Bone marrow (tissue), 2 donors: ENCODE measurements at places on chromosomes 2 and 18.
A peak's percentile ranks its signal among the peaks of the same experiment; 100 is the strongest.

GRCh38 chr2:218895326-218895725 lies 14.7 kb downstream of the WNT10A start:
- DNase-seq: no peak

DNA sequence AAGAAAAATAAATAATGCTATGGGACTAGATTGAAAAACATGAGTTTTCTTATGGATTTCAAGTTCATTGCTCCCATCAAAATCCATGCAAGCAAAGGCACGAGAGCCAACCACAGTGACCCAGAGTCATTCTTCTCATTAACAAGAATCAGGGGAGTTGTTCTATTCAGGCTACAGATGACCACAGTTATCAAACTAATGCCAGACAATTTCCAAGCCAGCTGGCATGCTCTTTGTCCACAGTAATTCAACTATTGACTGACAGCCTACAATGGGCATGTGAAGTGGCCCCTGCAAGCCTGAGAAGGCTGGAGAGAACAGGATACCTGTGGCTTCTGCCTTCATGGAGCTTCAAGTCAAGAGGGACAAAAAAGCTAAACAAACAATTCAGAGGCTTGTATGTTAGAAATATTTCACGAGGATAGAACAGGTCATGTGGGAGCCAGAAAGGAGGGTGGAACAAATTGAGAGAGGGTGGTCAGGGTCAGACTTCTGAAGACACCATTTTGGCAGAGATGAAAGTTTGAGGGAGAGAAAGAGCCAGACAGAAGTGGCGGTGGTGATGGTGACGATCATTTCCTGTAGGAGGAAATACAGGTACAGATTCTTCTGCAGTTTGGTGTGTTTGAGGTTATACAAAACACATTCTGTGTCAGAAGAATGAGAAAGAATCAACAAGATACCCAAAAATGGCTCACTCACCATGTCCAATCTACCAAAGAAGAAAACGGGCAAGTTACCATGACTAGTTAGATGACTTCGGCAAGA lies 732.4 kb downstream of the RNF144A start:
- no peak for DNase-seq

- DNase-seq: no peak
Measured at GRCh38 chr2:42964439-42965083, 172.2 kb upstream of the HAAO start.

DNA sequence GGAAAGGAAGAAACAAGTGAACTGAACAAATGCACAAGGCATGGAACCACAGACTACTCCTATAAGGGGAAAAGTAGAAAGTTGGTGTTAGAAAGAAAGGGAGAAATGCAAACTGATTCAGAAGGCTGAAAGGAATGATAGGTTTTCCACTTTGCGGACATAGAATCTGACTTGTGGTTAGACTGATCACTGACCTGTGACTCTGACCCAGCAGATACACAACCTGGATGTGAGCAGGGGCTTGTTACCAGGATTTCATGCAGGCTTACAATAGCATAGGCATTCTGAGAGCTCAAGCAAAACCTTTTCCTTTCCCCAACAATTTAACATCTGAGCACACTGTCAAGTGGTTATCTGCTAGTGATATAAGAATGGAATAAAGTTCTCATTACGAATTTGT lies 237.0 kb upstream of the CDH20 start:
- no peak for DNase-seq

DNA sequence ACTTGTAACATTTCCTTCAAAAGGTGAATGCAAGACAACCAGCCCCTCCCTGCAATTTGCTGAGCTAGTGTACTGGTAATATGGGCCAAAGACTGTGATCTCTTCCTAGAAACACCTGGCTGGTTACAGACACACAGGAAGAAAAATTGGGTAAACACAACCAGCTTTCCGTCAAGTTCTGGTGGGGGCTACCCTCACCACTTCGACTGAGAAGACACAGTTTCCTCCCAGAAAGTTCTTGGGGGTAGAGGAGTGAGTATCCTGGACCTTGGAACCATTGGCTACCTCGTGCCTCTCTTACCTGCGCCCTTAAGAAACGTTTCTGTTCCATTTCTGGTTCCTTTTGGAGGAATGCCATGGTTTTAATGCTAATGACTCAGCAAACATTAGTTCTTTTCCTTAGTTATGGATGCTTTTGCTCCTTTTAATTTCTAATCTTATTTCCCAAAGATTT lies 120.9 kb upstream of the DLX2 start:
- no peak for DNase-seq

DNA sequence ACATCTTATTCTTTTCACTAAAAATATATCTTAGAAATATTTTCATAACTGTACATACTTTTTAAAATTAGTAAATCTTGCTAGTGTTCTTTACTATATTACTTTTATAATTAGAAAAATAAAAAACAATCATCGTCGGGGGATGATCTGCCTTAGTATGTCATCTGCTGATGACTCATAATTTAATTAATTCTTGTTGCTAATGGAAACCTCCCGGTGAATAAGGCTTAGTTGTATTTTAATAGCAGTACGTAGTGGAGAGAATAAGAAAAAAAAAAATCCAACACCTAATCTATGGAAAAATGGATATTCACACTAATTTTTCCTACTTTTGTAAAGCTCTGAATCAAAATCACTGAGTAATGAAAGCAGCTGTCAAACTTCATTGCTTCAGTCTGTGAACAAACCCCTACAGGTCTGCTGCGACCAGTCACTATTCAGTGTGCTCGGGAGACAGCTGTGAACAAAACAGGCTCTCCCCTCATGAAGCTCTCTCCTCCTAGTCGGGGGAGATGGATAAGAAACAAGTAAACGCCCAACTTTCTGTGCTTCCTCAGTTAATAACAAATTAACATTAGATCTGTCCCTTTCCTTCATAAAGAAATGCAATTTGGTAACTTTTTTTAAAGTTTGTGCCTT lies 97.4 kb upstream of the UPP2 start:
- no peak for DNase-seq

- no peak for DNase-seq
Measured at GRCh38 chr2:219959471-219959870, 332.0 kb downstream of the SLC4A3 start.

DNA sequence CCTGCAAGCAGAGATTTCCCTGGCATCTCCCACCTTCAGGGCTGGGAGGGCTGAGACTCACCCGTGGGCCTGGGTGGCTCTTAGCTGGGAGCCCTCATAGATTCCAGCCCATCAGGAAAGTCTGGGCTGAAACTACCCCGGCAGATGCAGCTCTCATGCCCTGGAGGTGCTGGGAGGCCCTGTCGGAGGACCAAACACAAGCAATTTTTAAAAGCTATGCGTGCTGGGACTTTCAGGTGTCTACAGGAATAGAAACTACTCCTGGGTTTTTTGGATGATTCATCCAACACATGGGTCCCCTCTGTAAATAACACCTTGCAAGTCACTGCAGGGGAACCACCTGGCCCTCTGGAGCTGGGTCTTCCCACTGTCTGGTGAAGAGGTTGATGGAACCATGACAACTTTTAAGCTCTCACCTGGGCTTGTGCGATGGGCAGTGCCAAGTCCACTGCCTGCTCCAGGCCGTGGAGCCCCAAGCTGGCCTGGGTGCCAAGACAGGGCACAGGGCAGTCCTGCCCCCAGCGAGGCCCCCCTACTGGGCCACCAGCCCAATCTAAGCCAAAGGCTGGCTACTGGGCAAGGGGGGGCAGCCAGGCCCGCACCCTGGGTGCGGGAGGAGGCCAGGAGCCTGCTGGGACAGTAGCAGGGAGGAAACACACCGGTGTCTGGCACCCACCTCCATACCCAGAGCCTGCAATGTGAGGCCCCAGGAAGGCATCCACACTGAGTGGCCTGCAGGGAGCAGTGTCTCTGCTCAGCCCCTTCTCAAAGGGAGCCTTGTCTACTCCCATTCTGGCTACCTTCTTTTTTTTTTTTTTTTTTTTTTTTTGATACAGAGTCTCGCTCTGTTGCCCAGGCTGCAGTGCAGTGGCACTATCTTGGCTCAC lies 1.1 kb upstream of the GPR55 start:
- no peak for DNase-seq

GRCh38 chr2:30408961-30409387 lies 38.1 kb upstream of the LCLAT1 start:
- DNase-seq: no peak

- DNase-seq: no peak
Measured at GRCh38 chr2:195057001-195057400, 600.0 kb upstream of the SLC39A10 start.

DNA sequence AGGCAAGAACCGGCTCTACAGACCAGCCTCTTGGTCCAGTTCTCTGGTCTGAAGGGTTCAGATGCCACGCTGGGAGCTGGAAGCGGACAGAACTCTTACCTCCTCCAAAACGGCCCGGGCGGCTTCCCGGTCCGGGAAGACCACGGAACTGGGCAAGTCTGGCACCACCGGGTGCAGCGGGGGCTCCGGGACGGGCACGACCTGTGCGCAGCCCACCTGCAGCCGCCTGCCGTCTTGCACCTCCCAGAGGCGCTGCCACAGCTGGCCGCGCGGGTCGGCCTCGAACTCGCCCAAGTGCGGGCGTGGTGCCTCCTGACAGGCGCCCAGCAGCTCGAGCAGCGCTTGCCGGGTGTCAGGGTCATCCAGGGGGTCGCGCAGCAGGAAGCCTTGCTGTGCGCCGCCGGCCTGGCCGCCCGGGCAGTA lies 773 bp downstream of the CMPK2 start:
- peak; percentile 49 for DNase-seq

- DNase-seq: no peak
Measured at GRCh38 chr2:69437751-69438154, 518 bp upstream of the NFU1 start.

- DNase-seq: no peak
Measured at GRCh38 chr2:66547118-66547517, 112.2 kb downstream of the MEIS1 start.

- DNase-seq: no peak
Measured at GRCh38 chr18:73597832-73598615, 549.6 kb downstream of the FBXO15 start.

DNA sequence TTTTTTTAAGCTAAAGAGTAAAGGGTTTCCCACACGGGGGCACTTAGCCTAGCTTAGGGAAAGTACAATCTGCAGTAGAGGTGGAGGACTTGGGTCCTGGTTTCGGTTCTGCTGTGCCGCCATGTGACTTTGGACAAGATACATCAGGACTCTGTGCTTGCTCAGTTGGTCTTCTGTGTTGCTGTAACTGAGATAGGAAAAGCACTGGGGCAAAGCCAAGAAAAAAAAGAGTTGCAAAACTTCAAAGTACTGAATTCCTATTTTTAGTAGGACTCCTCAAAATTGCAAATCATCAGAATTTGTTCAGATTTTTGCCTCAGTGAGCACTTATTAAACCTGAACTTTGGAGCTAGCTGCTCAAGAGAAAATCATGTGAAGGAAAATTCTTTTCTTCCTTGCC lies 96.3 kb upstream of the STON1 start:
- DNase-seq: no peak

DNA sequence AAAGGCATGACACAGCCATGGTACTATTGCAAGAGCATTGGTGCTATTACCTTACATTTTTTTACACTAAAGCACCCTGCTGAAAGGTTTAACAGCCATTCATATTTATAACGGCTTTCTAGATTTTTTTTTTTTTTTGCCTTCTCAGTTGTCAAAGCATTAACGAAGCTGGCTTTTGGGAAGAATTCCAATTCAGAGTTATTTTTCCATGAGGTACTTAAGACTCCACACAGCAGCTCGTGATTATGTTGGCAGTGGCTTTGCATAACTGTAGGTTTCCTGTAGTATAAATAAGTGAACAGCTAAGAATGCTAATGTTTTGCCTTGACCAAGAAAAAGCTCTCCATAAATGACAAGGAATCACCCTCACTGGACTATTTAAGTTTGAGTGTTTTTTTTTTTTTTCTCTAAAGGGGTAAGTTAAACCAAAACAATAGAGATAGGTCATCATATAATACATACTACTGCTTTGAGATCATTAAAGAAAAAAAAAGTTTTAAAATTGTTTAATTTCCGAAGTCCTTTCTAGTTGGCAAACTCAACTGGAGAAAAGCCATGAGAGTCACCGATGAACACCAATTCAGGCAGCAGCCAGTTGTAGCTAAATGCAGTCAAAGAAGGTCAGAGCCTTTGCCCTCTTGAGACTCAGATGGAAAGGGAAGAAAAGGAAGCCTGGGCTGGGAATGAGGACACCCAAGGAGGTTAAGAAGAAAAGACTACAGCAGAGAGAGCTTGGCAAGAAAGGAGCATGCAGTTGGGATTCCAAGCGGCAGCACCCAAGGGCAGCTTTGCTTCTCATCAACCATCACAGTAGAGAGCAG lies 187.4 kb upstream of the NCKAP5 start:
- no peak for DNase-seq

DNA sequence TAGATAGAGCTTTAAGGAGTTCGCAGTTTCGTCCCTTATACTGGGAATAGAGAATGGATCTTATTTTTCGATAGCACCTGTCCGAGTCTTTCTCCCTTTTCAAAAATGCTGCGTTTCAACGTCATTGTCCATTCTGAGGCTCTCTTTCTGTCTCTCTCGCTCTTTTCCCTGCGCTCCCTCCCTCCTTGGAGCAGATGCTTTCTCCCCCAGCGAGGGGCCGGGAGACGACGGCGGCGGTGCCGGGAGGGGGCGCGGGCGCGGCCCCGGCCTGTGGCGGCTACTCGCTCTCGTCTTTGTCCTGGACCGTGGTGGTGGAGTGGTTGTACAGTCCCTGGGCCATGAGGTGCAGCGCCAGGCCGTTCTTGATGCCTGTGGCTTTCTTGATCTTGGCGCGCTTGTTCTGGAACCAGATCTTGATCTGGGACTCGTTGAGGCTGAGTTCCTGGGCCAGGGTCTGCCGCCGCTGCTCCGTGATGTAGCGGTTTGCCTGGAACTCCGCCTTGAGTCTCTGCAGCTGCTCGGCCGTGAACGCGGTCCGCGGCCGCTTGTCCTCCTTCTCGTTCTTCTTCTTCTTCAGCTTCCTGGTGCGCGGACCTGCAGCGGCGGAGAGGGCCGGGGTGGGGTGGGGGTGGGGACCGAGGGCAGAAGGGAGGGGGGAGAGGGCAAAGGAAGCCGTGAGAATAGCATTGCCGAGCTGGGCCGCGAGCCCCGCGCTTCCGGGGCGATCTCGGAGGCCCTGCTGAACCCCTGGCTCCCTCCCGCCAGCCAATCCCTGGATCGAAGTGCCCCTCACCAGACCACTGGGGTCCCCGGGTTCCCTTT lies 4.6 kb downstream of the EN1 start:
- no peak for DNase-seq

DNA sequence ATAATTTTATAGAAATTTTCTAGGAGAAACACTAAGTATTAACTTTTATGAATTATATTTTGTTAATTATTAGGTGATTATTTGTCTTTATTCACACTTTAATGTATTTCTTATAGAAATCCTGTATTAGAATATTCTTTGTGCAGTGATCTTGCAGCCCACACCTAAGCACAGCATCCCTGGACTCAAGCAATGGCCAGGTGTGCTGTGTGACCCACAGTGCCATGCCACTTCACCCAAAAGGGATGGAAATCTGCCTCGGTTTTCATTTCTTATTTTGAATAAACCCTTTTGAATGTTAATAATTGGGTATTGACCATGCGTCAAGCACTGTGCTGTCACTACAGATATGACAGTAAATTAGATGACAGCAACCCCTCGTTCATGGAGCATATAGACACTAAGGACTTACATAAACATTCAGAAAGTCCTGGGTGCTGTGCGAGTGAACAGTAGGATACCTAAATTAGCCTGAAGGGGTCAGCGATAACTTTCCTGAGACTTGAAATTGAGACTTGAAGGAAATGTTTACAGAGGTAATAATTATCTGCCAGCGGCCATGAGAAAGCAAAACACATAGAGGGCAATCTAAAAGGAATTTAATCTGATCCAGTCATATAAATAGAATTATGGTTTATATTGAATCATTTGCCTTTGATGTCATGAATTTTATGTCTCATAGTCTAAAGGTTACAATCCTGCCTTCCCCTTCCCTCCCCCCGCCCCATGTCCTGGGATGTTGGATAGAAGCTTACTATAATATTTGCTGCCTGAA lies 52.7 kb upstream of the CALCRL start:
- DNase-seq: no peak
